ENCODE measurements at places on chromosomes 6 and 20. TPM values are rescaled to one million over a fixed set of nuclear protein-coding genes. Genes with fewer than 3 reads are reported as not detected.

- no peak for DNase-seq
These were observed 57.6 kb downstream of the FAM184A start for GRCh38 chr6:119020597-119021561.

DNA sequence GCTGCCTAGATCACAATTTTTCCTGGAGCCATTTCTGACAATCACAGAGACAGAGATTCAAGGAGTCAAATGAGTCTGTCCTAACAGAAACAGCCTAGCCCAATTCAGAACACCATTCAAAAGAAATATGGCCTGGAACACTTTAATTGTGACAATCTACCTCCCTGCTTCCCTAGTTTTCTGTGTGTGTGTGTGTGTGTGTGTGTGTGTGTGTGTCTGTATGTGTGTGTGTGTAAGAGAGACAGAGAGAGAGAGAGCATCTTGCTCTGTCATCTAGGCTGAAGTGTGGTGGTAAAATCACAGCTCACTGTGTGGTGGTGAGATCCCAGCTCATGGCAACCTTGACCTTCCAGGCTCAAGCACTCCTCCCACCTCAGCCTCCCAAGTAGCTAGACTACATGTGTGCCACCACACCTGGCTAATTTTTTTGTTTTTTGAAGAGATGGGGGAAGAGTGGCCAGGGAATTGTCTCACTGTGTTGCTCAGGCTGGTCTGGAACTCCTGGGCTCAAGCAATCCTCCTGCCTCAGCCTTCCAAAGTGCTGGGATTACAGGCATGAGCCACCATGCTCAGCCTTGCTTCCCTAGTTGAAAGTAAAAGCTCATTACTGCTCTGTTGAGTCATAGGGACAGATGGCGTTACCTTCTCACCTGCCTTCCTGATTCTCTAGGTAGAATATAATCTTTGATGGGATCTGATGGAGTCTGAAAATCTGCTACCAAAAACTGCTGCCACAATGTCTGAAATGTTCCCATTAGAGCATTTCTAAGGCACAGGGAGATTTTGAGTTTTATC, 89.6 kb upstream of the BEND6 start:
- no peak for DNase-seq

DNA sequence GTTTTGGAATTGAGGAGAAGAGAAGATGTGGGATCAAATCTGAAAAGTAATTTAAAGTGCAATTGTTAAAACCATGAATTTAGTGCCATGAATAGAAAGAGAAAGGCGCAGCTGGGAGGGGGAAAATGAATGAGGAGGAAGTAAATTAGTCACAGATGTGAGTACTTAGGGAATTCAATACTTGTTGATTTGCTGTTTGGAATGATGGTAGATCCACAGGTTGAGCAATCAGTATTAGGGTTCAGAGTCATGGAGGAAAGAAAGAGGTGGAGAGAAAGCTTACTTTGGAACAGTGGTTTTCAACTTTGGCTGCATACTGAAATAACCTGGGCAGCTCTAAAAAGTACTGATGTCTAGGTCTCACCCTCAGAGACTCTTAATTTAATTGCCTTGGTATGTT, 229.7 kb upstream of the ASCC3 start:
- no peak for DNase-seq

- DNase-seq: no peak
These were observed 6.3 kb upstream of the ZNF76 start for GRCh38 chr6:35253249-35253648.

GRCh38 chr20:8812817-8813216, 256.1 kb upstream of the PLCB4 start:
- no peak for DNase-seq

- DNase-seq: no peak
These were observed 4.6 kb downstream of the CST7 start for GRCh38 chr20:24953621-24954133.

GRCh38 chr6:20946022-20946421, 411.8 kb downstream of the CDKAL1 start:
- no peak for DNase-seq

DNA sequence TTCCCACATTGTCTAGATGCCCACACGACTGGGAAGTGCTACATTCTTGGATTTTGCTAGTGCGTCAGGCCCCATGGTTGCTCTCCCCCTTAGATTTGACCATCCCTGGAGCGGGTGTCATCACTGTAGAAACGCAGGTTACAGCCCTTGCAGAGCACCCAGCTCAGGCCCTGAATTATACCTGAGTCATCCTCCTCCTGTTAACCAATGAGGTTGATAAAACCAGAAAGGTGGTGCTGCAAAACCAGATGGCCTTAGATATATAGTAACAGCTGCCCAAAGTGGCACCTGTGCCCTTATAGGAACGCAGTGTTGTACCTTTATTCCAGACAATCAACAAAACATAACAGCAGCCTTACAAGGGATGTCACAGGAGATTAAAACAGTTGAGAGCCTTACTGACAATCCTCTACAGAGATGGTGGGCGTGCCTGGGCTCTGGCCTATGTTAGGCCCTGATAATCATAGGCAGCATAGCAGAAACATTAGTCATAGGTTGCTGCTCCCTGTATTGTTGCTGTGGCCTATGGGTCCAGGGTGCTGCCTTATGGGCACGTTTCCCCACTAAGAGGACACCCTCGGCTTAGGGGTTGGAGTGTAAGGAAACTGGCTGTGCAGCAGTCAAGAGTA, 33.6 kb upstream of the HSF2 start:
- DNase-seq: no peak

GRCh38 chr6:153727885-153728284, 311.2 kb upstream of the OPRM1 start:
- DNase-seq: no peak

DNA sequence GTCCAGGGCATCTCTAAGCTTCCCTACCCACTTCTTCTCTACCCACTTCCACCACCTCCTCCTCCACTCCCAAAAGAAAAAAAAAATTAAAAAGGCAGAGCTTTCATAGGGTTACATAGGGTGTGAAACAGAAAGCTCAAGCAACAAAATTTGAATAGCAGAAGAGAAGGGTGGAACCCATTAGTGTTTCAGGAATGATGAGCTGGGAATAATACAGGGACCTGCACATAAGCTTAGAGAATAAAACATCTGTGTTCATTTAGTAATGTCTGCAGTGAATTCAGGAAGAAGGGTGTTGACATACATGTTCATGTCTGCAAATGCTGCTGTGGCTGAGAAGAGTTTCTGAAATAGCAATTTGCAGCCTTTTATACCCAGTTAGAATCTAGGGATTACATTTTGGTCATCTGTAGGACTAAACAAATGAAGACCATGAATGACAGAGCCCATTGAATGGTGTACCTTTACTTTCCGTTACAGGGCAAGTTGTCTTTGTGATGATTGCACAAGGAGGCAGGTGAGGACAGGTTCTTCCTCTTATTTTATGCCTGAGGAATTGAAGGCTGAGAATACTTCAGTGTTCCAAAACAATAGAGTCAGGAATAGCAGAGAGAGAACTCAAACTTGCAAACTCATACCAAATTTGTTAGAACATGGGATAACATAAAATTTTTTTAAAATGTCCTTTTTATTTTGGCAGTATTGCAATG, 975.1 kb downstream of the TFAP2A start:
- DNase-seq: no peak

- no peak for DNase-seq
These were observed 86.5 kb upstream of the TNFAIP3 start for GRCh38 chr6:137780447-137781034.

DNA sequence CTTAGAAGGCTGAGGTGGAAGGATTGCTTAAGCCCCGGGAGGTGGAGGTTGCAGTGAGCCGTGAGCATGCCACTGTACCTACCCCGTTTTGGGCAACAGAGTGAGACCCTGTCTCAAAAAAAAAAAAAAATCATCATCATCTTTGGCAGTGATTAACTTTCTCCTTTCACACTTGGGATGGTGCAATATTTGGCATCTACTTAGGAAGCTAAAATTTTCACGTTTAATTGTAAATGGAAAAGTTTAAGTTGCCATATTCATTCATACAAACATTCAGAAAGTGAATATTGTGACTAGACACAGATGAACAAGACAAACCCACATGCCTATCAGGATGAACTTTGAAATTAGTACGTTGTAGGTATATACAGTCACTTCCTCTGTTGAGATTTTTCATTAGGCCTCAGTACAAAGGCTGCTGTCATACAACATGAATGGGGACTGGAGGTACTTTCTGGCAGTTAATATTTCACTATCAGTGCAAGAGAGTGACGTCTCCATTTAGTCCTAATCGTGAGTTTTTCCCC, 10.3 kb downstream of the TOP1 start:
- DNase-seq: no peak

DNA sequence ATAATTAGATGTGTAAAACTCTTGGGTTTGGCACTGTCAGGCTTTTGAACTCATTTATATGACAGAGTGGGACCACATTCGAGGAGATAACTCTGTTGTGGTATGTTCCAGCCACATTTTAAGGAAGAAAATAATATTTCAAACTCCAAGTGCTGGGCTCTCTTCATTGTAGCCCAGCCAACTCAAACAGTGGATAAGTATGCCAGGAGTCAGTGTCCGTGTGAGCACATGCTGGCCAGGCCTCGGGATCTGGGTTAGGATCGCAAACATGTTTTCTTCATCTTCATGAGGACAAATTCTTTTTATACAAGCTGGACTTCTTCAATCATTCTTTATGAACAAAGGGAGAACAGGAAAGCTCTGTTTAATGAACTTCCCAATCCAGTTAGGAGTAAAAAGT, 497.5 kb downstream of the MAFB start:
- DNase-seq: no peak

GRCh38 chr6:75204217-75204958, 1.5 kb downstream of the COL12A1 start:
- peak; percentile 82 for DNase-seq

- DNase-seq: no peak
These were observed at the start of gene SLC22A2 for GRCh38 chr6:160258346-160259142. Gene SLC22A2, minus strand, starts transcription at chr6:160258821. Its CDS starts 64 bp downstream, at chr6:160258757.

DNA sequence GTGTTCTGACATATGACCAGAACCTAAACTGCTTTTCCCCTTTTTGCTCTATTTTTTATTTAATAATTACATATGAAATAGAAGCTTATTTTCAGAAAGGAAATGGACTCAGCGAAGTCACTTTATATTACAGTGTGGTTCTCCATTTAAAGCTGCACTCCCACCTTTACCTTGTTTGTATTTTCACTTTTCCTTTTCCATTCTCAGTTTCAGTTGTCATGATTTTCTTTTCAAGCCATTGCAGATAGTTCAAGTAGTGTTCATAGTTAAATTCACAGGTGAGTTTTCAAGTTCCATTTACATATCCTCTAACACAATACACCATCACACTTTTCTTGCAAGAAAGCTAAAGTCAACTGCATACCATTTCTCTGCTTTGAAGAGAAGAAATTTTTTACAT, 400.2 kb downstream of the HACE1 start:
- no peak for DNase-seq

DNA sequence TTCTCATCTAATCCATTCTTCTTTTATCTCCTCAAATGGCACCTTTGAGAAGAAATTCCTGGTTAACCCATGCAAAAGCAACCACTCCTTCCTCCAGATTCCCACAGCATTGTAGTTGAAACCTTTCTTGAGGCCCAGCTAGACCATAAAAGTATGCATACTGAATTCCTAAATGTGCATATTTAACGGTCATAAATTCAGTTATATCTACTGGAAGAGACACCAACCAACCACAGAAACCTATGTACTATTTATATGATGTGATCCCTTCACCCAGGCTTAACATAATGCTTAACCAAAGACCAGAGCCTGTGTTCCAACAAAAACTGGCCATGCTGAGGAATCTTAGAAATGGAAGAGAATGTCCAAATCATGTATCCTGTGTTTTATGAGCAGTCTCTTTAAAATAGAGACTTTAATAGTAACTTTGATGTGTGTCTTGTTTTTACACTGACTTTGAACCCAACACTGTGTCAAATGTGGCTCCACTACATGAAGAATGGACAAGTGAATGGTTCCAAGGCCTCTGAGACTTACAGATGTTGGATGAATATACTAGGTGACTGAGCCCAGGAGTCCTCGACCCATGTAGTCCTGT, 11.4 kb upstream of the TAF8 start:
- DNase-seq: no peak

- no peak for DNase-seq
These were observed 87.8 kb downstream of the PHACTR3 start for GRCh38 chr20:59692139-59692538.

- no peak for DNase-seq
These were observed 346.9 kb upstream of the JAG1 start for GRCh38 chr20:11020712-11021111.

DNA sequence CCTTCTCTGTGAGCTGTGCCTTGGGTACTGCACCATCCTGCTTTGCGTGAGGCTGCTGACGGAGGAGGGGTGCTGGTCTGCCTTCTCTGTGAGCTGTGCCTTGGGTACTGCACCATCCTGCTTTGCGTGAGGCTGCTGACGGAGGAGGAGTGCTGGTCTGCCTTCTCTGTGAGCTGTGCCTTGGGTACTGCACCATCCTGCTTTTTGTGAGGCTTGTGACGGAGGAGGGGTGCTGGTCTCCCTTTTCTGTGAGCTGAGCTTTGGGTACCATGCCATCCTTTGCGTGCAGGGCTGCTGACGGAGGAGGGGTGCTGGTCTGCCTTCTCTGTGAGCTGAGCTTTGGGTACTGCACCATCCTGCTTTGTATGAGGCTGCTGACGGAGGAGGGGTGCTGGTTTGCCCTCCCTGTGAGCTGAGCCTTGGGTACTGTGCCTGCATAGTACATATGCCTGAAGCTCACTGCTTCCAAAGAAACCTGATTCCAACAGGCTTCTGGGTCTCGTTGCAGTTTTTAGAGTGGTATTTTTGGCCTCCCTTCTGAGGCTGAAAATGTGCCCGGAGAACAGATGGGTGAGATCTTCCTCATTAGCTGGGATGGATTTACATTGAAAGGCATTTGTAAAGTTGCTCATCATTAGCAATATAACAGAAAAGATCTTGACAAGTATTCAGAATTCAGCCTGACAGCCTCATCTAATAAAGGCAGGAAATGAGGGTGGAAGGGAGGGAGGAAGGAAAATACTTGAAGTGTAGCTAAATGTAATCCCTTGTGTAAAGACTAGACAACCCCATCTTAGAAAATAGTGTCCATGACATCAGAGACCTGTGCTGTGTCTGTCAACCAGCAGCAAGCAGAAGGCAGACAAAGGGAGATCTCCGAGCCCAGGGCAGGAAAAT, 46.8 kb upstream of the UNC93A start:
- DNase-seq: no peak

- no peak for DNase-seq
These were observed 112.8 kb downstream of the ADGRG6 start for GRCh38 chr6:142414462-142415250.

BCL2L1 gene
- total RNA-seq: 42.5 TPM

ERMARD gene
- total RNA-seq: 11.3 TPM

HLA-DPB1 gene
- 32.8 TPM for total RNA-seq

HNF4A gene
- total RNA-seq: not detected

NOX3 gene
- not detected for total RNA-seq

COL9A3 gene
- total RNA-seq: 0.94 TPM

C6orf52 gene
- total RNA-seq: 1.7 TPM

KIF13A gene
- total RNA-seq: 145 TPM

CCN6 gene
- not detected for total RNA-seq

TRIM15 gene
- not detected for total RNA-seq

PKHD1 gene
- total RNA-seq: 0.03 TPM

CCHCR1 gene
- total RNA-seq: 11.1 TPM
